ENCODE measurements at places on chromosomes 13 and 19.

DNA sequence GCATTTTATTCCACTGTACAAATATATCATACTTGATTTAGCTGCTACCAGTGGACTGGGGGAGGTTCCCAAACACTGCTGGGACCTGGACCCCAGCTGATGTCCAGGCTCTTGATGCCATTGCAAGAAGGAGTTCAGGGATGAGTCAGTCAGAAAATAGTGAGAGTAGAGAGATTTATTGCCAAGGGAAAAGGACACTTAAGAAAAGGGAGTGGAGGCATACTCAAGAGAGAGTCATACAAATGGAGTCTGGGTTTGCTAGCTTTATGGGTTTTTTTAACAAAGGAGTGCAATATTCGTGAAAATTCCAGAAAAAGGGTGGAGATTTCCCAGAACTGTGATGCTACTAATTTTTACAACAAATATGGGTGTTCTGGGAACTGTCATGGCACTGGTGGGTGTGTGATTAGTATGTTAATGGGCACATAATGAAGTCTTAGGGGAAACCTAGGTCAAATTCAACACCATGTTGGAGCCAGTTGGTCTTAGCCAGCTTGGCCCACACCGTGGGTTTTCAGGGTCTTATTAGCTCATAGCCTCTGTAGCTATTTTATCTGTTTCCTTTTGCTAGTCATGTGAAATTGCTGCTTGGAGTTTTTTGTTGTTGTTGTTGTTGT, 36.2 kb downstream of the GPC6 start:
- DNase-seq = no peak

GRCh38 chr19:4531562-4532165, 3.4 kb downstream of the PLIN5 start:
- no peak for DNase-seq

DNA sequence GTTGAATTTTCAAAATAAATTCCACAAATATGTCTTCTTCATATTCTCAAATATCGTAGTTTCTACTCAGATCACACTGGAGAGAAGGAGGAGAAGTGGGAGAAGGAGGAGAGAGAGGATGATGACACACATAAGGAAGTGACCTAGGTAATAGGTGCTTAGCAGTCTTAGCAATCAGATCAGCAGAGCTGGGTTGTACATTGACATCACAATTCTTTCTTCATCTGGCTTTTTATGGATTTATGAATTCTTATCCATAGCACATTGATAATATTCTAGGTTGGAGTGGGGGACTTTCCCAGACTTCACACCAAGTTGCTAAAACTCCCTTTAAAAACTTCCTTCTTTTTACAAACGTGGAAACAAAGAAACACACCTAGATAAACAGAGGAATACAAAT, 86.9 kb downstream of the FGF9 start:
- no peak for DNase-seq

DNA sequence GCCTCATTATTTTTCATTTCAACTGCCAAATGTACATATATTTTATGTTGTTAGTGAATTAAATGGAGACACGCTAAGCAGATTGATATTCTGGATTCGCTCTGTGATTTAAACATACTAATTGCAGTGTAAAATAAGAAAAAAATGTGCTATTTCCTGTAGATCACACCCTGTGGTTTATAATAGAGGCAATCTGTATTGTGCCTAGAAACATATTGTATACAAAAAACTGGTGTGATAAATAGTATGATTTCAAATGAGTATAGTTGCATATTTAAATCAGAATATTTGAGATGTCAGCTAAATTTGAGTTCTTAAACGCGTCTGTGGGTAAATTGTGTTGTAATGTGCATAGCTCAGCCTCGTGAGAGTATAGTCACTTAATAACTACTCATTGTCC, 643.9 kb downstream of the TBC1D4 start:
- DNase-seq = no peak

GRCh38 chr13:57632276-57633140, 964 bp downstream of the PCDH17 start:
- DNase-seq = no peak

DNA sequence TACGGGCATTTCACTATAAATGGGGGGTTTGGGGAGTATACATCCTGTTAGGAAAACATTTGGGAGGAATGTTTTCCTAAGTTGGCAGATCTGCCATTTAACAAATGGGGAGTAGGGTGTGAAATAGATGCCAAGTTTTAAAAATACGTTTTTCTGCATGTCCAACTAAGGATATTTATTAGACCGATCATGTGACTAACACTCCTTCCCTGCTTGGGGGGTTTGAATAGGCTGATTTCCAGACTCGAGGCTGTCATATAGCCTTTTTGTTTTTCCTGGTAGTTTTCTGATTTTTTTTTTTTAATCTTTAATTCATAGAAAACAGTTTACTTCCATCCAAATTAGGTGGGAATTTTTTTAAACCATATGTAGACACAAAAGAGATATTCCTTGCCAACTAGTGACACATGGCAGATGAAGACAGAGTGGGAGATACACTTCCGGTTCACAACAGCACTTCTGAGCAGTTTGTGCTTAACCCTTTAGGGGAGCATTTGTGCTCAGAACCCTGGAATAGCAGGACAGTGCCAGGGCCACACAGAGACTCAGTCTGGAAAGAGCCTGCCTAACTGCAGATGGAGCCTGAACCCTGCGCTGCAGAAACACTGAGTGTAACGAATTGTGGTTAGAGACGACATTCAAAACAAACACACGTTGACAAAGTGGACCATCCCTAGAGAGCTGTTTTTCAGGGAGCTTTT, 5.6 kb upstream of the GATAD2A start:
- DNase-seq = no peak

- DNase-seq = no peak
These were observed 294.3 kb upstream of the MAB21L1 start for GRCh38 chr13:35770756-35771297.

GRCh38 chr19:33492090-33492489, 29.5 kb downstream of the PEPD start:
- no peak for DNase-seq

GRCh38 chr19:15138427-15138826, 31.2 kb downstream of the SYDE1 start:
- DNase-seq = no peak

DNA sequence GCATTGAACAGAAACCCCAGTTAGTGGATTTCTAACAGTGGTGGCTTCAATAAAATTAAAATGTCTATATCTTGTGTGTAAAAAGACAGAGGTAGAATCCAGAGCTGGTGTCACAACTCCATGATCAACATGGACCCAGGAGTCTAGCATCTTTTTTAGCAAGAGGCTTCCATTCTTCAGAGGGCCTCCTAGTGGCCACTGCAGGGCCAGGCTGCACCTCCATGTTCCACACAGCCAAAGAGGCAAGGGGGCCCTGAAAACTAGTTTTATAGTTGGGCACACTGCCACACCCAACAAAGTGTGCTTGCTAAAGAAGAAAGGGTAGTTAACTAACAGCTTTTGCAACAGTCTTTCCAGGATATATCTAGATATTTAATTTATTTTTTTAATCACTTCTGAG, 12.9 kb downstream of the N4BP2L1 start:
- DNase-seq = no peak

DNA sequence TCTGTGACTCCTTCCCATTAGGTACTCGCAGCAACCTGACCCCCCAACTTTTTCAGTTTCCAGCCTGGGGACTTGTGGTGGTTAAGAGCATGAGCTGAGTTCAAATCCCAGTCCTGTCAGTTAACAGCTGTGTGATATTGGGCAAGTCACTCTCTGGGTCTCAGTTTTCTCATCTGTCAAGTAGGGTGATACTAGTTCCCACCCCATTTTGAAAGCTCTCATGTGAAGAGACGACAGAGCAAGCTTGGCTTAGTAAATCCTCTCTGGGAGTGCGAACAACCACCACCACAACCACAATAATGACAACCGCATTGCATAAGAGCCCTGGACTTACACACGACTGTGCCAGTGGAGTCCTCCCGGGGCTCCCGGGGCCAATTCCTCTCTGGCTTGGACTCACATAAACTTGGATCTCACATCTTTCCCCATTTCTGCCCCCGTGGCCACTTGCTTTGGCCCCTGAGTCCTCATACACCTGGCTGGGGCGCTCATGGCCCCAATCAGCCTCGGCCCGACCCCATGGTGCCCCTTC, 454 bp downstream of the BLVRB start:
- no peak for DNase-seq

GRCh38 chr13:42808341-42808940, 27.1 kb downstream of the FAM216B start:
- no peak for DNase-seq

GRCh38 chr13:101397742-101398141, 18.6 kb downstream of the NALCN start:
- no peak for DNase-seq

DNA sequence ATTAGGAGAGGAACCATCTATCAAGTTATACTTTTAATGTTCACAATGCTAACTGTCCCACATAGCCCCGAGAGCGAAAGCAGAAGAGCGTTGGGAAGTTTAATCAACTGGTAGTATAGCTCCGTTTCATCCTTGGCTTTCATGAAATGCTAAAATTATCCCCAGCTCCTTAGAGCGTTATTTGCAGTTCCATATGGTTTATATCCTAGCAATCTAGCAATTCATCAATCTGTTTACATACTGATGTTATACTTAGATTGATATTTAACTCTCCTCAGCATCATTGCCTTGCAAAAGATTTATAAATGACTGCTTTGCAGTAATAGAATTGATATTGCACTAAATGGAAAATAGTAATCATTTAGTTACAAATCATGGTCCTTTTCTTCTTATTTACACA, 419.8 kb downstream of the COG6 start:
- no peak for DNase-seq

- no peak for DNase-seq
These were observed 32.2 kb upstream of the MBNL2 start for GRCh38 chr13:97189928-97190327.

DNA sequence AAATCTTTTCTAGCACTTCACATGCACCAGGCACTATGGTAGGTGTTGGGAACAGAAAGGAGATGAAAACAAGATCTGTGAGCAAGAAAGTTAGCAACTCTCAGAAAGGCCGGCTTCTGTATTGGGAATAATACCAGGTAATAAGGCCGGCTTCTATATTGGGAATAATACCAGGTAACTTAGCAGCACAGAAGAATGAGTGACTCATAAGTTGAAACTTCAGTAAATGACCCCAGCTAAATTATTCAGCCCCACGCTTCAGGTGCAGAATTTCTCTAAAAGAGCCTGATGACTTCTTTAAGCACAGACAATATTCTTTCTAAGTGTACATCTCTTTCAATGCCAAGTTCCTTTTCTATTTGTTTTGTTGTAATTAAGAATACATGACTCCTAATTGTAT, 151.3 kb downstream of the MYO16 start:
- no peak for DNase-seq

DNA sequence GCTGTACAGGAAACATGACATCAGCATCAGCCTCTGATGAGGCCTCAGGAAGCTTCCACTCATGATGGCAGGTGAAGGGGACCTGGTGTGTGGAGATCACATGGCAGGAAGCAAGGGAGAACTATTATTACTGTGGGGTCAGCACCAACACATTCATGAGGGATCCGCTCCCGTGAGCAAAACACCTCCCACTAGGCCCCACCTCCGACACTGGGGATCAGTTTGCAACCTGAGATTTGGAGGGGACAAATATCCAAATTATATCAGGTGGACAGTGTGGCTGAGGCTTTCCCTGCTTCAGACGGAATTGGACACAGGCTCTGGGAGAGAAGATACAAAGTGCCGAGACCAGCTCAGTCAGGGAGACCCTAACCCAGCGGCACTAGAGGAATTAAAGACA, 5.7 kb upstream of the ZNF792 start:
- DNase-seq = no peak

GRCh38 chr19:50490991-50491472, 14.4 kb upstream of the GARIN5A start:
- DNase-seq = no peak

DNA sequence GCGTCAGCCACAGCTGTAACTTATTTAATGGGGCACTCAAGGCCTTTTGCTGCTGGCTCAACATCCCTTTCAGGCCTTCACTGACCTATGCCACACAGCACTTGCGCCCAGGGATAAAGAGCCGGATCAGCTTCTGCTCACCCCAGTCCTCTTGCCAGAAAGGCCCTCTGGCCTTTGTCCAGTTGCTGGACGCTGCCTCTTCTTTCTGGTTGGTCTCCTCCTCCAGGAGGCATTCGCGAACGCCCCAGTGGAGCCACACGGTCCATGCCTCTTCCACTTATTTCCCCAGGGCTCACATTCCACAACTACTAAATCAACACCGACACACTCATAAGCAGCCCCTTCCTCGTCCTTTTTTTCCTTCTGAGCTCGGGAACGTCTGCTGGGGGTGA, 3.7 kb upstream of the ZNF329 start:
- no peak for DNase-seq

DNA sequence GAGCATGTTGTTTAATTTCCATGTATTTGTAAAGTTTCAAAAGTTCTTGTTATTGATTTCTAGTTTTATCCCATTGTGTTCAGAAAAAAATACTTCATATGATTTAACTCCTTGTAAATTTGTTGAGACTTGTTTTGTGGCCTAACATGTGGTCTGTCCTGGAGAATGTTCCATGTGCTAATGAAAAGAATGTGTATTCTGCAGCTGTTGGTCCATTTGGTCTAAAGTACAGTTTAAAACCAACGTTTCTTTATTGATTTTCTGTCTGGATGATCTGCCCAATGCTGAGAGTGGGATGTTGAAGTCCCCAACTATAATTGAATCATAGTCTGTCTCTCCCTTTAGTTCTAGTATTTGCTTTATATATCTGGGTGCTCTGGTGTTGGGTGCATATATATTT, 34.9 kb upstream of the TPP2 start:
- no peak for DNase-seq

GRCh38 chr19:41111750-41112295, 2.4 kb upstream of the CYP2F1 start:
- no peak for DNase-seq

DNA sequence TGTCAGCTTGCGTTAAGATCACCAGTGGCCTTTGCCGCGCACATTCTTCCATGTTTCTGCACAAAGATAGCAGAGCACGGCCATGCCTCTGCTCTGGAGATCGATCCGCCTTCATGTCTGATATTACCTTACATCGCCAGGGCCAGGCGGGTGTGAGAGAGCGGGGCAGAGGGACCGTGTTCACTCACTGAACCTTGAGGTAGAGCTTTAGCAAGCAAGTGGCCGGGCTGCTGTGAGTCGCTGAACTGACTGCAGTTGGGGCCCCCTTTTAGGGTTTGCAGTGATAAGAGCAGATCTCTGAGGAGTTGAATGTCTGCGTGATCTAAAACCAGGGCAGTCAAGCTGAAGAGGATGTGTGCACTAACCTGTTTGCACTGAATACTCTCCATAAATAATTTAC, 275.4 kb upstream of the OBI1 start:
- no peak for DNase-seq

DNA sequence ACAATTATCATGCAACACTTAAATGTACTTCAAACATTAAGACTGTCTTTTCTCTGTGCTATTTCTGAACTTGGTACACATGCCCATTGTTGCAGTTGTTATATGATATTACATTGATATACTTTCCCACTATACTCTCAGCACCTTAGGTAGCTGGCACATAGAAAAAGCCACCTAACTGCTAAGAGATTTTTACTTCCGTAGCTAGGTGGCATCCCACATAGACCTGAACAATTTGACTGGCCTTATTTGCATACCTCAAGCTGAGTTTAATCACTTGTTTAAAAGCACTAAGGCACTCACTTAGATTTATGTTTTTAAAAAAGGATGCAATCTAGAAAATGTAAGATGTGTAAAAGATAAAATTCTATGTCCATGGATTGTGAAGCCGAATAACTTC, 194.2 kb downstream of the POU4F1 start:
- DNase-seq = no peak

- no peak for DNase-seq
These were observed 41.5 kb downstream of the PTPRS start for GRCh38 chr19:5299137-5299536.

Measured in NCI-H2081 treated with DMSO at 0.1 percent for 48 hours (cell line).